ENCODE measurements at places on chromosomes 7 and 10. TPM values are rescaled to one million over a fixed set of nuclear protein-coding genes. Genes with fewer than 3 reads are reported as not detected.

The CREB5 gene
- 2.3 TPM for total RNA-seq

The PILRA gene
- not detected for total RNA-seq

The PDK4 gene
- 0.29 TPM for total RNA-seq

The WDR86 gene
- 17.6 TPM for total RNA-seq
